ENCODE measurements at places on chromosomes 13 and 19. TPM values are rescaled to one million over a fixed set of nuclear protein-coding genes. Genes with fewer than 3 reads are reported as not detected.

GRCh38 chr19:38875656-38876395 is 2.2 kb downstream of the RINL start:
- no peak for DNase-seq

DNA sequence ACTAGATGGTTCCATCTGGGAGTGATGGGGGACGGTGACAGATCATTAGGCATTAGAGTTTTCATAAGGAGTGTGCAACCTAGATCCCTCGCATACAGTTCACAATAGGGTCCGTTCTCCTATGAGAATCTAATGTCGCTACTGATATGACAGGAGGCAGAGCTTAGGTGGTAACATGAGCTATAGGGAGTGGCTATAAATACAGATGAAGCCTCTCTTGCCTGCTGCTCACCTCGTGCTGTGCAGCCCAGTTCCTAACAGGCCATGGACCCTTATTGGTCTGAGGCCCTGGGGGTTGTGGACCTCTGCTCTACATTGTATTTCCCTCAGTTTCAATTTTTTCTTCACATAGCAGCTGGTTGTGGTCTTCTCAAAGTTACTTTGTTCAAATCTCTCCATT is 56.5 kb downstream of the CDK8 start:
- no peak for DNase-seq

DNA sequence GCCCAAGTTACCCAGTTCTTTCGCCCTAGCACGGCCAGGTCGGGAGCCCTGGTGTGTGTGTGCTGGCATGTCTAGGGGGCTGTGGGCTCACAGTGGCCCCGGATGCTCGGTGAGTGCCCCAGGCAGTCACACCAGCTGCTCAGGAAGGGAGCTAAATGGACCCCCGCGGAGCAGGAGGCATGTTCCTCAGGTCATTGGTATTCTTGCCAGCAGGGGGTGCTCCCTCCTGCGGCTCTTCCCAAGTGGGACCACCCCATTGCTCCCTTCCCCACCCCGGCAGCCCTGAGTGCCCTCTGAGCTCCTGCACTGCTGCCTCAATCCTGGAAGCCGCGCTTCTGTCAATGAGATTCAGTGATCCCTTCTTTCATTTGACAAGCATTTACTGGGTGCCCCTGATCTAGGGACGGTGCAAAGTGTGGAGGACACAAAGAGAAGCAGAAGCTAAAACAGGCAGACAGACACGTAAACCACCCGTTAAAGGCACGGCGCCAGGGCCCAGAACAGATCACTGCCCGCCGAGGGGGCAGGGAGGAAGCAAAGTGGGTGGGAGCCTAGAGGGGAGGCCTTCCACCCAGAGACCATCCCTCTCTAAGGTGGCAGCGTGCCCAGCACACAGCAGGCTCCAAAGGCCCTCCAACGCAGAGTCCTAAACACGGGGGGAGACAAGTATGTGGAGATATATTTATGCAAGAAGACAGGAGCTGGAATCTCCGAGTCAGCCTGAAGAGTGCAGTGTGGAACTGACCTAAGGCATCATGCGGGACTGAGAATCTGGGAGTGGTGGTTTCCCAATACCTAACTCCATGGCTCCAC is 5.2 kb upstream of the ADPRHL1 start:
- DNase-seq, result peak; percentile 31

- DNase-seq, result no peak
These were observed 249.4 kb downstream of the SLITRK6 start for GRCh38 chr13:85549819-85550218.

- no peak for DNase-seq
These were observed 492.9 kb downstream of the PCDH20 start for GRCh38 chr13:60922576-60923231.

- DNase-seq, result no peak
These were observed 390.4 kb downstream of the RFC3 start for GRCh38 chr13:34208336-34208735.

DNA sequence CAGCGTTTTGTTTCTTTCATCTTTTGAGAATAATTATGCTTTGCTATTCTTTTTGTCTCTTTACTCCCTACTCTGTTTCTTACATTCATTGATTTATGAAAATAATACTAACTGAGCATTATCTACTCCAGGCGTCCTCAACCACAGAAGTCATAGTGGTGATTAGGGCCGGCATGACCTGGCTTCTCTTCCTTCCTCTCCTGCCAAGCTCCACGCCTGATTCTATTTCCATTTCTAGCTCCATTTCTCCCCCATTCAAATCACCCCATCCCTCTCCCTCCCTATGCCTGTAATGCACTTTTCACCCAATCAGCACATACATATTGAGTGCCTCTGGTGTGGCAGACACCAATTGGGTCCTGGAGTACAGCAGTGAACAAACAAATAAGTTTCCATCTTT is 183.2 kb upstream of the GPR12 start:
- DNase-seq, result no peak

DNA sequence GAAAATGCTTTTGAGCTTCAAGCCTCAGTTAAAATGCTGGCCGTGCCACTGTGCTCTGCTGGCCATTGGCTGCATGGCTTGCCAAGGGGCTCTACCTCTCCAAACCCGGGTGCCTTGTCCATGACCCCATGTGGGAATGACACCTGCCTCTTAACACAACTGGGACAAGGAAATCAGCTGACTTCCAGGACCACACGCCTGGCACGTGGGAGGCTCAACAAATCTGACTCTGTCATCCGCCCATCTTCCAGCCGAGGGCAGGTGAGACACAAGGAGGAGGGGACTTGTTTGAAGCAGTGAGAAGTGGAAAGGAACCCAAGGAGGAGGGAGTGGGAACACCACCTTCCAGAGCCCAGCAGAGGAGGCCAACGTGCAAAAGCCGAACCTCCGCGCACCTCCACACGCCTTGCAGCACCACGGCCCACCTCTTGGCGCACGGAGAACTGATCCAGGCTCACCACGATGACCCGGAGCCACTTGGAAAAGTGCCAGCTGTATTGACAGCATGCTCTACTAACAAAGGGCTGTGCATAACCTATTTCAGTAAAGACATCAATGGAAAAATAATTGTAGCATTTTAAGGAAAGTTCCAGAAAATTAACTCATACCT is 38.3 kb downstream of the COL4A1 start:
- no peak for DNase-seq

DNA sequence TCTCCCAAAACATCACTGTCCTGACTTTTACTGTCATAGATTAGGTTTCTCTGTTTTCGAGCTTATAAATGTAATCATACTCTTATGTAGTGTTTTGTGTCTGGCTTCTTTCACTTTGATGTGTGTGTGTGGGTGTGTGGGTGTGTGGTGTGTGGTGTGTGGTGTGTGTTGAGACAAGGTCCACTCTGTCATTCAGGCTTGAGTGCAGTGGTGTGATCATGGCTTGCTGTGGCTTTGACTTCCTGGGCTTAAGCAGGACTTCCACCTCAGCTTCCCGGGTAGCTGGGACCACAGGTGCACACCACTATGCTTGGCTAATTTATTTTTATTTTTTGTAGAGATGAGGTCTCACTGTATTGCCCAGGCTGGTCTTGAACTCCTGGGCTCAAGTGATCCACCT is 59.6 kb downstream of the PDS5B start:
- DNase-seq, result no peak

The ZNF100 gene
- polyA plus RNA-seq, result 21.5 TPM

The KPTN gene
- 17.5 TPM for polyA plus RNA-seq

The KLK1 gene
- 0.92 TPM for polyA plus RNA-seq

Measured in right lung (tissue), 10 donors.